ENCODE measurements at places on chromosomes 1 and 21.

DNA sequence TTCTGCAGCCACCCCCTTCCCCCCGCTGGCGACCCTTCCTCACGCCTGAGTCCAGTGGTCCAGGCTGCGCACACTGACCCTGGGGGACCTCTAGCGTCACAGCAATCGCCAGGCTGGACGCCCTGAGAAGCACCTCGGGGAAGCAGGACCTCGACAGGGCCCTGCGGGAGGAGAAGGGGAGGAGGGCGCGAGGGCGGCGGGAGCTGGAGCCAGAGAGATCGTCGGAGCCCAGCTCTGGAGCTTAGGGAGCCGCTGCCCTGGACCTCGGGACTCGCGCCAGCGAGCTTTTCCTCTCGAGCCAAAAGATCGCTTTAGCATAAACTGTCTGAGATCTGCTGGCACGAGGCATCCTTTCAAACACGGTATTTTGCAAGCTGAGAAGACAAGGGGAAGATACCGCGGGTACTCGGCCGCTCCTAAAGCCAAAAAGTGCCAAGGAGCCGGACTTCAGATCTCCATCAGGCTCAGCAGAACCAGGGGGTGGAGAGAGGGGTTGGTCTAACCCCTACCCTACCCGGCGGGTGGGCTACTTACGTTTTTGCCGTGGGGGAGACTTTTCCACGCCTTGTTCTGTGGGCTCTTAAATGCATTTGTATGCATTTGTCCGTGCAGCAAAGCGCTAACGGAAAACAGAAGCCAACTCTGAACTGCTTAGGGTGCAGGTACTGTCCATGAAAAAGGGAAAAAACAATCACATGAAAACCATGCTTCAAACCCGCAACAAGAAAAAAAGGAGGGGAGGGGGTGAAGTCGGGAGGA is 586 bp downstream of the COL24A1 start:
- DNase-seq = peak; percentile 2

GRCh38 chr1:100862591-100862990 is 32.1 kb downstream of the EXTL2 start:
- DNase-seq = no peak

GRCh38 chr1:19260211-19261138 is 8.9 kb downstream of the MRTO4 start:
- no peak for DNase-seq

- DNase-seq = no peak
Observed at GRCh38 chr1:199959033-199959774, 68.3 kb upstream of the NR5A2 start.

DNA sequence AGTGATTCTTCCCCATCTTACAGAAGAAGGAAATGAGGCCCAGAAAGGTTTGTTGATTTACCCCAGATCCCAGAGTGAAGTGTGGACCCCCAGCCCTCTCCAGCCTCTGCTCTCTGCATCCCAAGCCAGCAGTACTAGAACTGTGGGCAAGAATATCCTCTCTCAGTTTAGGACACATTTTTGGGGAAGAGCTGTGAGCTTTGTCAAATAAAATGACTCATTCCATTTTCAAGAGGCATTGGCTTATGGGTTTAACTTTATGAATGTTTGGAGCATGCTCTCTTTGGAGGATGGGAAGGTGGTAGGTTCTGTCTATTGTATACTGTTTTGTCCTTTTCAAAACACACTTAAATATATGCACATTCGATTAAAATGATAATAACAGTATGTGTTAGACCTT is 70.6 kb upstream of the CNTN2 start:
- no peak for DNase-seq

DNA sequence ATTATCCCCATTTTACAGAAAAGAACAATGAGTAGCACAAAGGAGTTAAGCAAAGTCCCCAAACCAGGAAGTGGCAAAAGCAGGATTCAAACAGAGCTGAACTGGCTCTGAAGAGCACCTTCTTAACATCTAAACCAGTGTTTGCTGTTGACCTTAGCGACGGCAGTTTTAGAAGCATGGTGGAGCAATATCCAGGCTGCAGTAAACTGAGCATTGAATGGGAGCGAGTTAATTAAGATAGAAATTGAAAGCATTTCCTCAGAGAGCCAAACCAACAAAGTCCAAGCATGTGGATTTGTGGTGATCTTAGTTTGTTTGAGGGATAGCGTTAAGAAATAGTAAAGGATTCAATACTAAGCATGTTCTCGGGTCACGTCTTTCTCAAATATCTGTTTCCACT is 13.4 kb upstream of the ZNF281 start:
- no peak for DNase-seq

- DNase-seq = no peak
Observed at GRCh38 chr1:233655301-233655740, 41.4 kb downstream of the KCNK1 start.

DNA sequence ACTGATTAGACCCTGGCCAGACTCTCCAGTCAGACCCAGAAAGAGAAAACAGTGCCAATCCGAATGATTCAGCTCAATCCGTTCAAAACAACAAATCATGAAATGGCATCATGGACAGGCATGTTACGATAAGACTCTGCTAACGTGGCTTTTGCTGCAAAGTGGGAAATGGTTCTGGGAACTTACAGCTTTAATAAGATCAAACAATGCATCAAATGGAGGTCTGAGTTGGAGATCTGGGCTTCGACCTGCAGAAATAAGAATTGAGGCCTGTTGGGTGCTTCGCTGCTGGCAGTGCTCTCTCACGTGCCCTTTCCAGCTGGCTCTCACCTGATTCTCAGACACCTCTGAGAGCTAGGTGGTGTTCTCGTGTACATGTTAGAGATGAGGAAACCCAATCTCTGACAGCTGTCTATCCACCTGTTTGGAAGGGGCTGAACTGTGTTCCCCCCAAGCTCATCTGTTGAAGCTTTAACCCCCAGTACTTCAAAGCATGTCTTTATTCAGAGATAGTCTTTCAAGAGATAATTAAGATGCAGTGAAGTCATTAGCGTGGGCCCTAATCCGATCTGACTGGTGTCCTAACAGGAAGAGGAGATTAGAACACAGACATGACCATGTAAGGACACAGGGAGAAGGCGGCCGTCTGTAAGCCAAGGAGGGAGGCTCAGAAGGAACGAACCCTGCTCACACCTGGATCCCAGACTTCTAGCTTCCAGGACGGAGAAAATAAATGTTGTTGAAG is 45.5 kb upstream of the ETS2 start:
- DNase-seq = no peak

- no peak for DNase-seq
Observed at GRCh38 chr1:117664314-117664713, 58.5 kb downstream of the TENT5C start.

GRCh38 chr1:162055062-162055461 is 14.4 kb upstream of the NOS1AP start:
- no peak for DNase-seq

DNA sequence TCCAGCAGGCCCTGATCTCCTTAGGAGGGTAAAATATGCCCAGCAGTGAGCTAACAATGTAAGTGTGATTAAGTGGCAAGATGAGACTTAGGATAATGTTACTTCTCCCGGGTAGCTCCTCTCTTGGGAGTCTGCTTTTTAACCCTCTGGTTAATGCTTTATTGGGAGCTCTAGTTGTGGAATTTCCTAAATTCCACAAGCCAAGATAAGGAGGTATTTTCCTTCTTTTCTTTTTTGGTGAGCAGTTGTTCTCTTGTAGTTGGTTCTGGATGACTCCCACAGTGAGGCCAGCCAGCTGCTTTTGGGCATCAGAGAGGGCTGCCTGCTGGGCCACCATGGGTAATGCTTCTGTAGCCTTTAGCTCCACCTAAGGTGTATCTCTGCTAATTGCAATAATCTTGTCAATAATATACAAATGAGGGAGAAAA is 19.3 kb downstream of the C1orf52 start:
- DNase-seq = no peak

DNA sequence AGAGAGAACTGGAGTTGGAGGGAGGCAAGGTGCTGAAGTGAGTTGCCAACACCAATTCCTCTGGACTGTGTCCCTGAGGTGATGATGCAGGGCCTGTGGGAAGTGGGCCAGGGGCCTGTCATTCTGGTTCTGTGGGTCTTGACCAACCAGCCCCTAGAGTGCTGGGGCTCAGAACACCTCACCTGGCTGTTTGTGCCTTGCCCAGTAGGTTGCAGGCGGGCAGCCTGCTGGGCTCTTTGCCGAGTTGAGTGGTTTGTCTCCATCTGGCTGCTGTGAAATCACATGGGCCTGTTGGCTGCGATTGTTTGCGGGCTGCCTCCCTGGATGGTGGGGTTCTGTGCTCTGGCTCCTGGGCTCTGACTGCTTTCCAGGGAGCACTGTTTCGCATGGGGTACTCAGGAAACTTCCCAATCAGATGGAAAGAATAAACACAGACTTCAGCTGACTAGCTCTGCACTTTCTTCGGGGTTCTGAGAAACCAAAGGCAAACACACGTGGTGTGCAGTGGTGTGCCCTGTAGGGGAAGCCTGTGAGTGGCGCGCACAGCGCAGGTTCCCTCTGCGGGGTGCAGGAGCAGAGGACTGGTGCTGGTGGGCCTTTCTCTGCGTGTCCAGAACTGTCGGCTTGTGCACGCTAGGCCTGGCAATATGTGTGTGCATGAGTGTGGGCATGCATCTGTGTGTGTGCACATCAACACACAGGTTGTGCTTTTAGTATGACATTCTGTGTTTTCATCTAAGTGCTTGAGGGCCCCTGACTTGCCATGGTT is 95.1 kb downstream of the RHOU start:
- DNase-seq = no peak

- DNase-seq = no peak
Observed at GRCh38 chr21:44952116-44952928, 12.5 kb downstream of the SLX9 start.

DNA sequence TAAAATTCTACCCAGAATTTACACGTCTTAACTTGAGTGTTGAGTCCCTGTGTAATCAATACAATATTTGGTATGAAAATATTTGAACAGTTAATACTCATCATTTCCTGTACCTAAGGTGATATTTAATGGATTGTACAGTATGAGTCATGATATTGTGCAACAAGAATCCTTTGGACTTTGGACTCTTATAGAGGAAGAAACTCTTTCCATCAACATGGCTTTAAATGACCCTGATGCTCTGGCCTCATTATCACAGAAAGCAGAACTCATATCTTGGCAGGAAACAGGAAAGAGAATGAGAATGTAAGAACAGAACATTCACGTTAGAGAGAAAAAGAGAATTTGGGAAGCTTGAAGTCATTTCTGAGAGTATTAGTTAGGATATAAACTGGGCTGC is 168.8 kb upstream of the B3GALT2 start:
- no peak for DNase-seq

- DNase-seq = no peak
Observed at GRCh38 chr1:215568299-215568692, 1.2 kb downstream of the KCTD3 start.

- no peak for DNase-seq
Observed at GRCh38 chr1:194045416-194045815, 859.0 kb upstream of the B3GALT2 start.

DNA sequence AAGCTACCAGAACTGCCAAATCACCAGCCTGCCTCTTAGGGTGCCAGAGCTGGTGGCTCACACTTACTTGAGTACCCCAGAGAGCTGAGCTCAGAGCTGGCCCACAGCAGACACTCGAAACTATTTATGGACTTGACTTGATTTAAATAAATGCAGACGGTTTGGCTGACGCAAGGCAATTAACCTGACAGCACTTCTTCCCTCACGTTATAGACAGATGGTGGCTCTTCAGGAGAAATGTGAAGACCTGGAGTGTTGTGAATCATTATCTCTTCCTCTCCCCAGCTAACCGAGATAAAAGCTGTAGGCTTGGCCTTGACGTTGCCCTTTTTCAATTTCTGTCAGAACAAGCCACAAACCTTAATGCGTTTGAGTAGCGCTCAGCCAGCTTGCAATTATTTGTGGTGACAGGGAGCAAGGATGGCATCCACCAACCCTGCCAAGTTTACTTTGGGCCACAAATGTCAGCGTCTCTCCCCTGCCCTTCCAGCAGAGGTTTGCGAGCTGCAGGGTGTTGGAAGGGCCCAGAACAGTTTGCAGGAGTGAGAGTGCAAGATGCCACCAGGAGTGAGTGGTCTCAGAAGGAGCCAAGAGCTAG is 34.0 kb upstream of the BCAR3 start:
- DNase-seq = no peak

DNA sequence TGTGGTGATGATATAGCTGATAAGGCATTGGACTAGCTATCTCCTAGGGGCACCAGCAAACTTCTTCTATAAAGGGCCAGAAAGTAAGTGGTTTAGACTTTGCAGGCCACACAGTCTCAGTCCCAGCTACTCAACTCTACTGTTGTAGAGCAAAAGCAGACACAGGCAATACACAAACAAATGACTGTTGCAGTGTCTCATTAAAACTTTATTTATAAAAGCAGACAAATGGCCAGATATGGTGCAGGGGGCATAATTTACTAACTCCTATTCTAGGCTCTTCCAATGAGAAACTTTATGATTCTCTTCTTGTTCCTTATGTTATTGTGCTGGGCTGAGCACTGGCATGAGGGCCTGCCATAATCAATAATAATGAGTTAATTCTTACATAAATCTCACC is 176.8 kb upstream of the POU3F1 start:
- DNase-seq = no peak

- no peak for DNase-seq
Observed at GRCh38 chr1:89995598-89996449, 914 bp downstream of the ZNF326 start.

DNA sequence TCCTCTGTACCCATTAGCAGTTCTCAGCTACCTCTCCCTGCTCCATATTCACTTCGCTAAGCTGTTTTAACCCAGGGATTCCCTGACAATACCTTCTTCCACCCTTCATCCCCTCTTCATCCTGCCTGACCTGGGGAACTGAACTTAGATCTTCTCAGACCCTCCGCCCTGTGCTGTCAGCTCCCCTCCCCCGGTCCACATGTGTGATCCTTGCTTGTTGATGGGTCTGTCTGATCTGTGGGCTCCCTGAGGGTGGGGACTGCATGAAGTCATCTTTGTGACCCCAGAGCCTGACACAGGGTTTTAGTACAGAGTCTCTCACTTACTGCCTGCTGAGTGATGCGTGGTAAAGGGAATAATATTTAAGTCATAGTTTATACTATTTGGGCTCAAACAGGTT is 11.8 kb downstream of the CHAF1B start:
- DNase-seq = no peak

- DNase-seq = no peak
Observed at GRCh38 chr1:92342401-92342800, 43.5 kb downstream of the RPAP2 start.

GRCh38 chr1:202658251-202658759 is 51.9 kb downstream of the SYT2 start:
- no peak for DNase-seq

DNA sequence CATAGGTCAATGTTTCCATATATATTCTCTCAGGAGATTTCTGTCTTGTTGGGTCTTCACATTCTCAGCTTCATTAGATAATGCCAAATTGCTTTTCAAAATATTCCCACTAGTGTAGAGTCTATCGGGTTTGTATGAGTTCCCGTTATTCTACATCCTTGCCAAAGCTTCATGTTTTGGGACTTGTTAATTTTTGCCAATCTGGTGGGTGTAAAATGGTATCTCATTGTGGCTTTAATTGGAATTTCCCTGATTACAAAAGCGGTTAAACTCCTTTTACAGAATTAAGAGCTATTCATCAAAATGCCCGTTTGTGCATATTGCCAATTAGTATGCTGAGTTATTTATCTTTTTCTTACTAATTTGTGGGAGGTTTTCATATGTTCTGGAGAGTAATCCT is 708.4 kb upstream of the ADAMTS5 start:
- no peak for DNase-seq

Data from BE2C (cell line).